Fibroblast of the conjunctiva (primary cell): ENCODE measurements at places on chromosomes 5 and 9.

- DNase-seq = peak; percentile 45
Measured at GRCh38 chr9:79129865-79130480, 441.8 kb upstream of the TLE4 start.

DNA sequence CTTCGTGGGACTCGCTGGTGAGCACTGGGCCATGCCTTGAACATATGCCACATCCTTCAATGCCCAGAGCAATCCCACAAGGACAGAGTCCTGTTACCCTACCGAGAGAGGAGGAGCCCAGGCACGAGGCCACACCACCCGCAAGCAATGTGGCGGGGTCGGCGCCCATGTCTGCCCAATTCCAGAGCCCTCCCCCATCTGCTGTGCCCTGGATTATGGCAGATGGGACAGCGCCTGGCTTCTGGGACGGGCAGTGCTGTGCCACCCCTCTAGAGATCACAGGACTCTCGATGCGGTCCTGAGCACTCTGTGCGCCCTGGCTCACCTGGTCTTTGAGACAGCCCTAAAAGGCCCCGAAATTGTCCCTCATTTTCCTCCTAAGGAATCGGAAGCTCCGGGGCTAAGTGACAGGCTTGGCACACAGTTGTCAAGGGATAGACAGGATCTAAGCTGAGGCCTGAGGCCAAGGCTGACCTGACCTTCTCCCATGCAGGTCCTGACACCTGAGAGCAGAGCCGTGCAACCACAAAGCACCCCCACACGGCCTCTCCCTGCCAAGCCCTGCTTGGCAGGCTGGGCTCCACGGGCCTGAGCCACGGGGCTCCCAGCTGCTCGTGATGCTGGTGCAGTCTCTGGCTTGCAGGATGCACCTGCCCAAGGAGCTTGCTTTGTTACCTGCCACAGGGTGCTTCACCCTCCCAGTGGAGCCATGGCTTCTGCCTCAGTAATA is 48.8 kb downstream of the PRRT1B start:
- no peak for DNase-seq

DNA sequence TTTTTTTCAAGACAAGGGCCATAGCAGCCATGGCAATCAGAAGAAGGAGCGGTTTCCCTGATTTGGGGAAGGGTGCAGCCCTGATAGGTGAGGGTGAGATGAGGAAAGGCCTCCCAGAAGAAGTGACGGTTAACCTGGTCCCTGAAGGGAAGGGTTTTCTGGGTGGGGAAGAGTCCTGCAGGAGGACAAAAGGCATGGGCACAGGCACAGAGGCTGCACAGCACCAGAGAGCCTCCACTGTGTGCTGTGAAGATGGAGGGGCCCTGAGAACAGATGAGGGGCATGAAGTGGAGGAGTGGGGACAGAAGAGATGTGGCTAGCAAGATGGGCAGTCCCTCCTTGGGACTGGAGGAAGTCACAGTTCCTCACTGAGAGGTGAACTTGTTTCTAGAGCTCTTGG is 46.3 kb upstream of the CXCL14 start:
- DNase-seq = no peak

DNA sequence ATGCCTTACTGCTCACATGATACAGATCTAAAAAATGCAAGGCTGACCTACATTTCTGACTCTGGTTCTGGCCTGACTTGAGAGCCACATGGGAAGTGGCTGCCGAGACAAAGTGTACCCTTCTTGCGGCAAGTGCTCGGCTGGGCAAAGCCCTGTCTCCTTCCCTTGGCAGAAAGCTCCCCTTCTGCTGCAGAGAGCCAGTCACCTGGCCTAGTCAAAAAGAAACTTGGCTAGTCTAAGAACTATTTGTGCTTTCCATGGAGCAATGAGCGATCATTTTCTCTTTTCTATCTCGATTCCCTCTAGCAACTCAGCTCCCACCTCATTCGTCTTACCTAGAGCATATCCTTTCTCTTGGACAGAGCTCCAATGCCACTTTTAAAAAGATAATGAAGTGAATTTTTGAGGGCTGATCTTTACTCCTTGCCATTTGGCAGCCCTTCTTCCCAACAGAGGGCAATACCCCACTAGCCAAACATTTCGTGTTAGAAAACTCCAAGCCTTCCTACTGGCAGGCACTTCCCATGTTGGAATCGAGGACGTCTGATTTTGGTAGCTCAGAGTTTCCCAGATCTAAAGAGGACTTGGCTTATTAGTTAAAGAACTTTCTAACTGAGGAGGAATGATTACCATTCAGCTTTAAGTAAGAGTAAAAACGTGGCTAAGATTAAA is 108.1 kb upstream of the PRRC1 start:
- no peak for DNase-seq

DNA sequence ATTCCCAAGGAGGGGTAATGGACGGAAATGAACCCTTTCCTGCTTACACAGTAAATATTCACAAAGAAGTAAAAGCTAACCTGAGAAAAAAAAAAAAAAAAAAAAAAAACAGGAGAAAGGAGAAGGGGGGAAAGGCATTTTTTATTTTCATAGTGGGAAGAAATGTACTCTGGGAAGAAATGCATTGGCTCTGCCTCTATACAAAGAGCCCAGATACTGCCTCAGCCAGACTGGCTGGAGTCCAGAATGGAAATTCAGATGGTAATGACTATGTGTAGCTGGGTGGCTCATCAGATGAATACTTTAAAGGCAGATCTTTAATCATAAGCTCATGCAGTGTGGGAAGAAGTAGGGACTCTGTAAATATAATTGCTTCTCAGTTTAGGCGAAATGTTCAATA is 124.9 kb upstream of the ZNF608 start:
- no peak for DNase-seq

DNA sequence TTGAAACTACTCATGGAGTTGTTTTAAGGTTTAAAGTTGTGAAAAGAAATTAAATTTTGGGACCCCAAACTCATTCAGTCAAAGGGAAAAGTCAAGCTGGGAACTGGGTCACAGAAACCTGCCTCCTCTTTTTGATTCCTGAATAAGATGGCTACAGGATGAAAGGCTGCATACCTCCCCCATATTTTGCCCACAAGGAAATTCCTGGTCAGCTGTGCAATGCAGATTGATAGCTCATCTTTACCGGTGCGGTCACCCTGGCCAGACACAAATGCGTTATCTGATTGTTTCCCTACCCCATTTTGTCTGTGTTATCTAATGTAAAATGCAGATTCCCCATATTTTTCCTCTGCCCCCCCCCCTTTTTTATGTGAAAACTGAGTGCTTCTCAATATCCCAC is 1.3 kb downstream of the HAVCR2 start:
- no peak for DNase-seq

- no peak for DNase-seq
Measured at GRCh38 chr5:55600086-55600485, 65.3 kb upstream of the PLPP1 start.

DNA sequence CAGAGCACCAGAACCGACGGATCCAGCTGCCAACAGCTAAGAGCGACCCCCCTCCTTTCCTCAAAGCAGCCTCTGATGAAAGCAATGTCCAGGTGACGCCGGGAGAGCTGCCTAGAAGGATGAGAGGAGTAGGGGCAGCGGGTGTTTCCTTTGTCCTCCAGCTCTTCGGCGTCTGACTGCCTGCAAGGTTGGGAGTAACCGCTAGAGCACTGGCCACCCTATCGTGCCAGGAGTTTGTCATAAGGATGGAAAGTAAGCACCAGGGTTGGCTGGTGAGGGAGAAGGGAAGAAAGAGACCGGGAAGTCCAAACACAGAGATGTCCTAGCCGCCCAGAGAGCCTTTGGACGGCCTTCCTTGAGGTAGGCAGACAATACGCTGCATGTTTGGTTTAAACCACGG is 10.8 kb downstream of the MRPL36 start:
- DNase-seq = no peak

DNA sequence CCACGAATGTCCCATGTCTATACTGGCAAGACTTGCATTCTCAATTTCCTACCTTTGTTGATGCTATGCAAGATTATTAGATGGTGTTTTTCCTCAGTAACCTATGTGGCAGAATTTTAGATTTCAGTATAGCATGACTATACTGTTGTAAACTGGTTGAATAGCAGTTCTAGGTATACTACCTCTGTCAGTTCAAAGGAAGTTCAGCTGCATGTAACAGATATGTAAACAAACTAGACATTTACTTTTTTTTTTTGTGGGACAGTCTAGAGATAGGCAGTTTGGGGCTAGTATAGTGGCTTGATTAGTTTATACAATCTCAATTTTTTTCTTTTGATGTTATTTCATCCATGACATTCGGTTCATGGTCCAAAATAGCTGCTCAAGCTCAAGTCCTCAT is 97.6 kb upstream of the GRIN3A start:
- no peak for DNase-seq
